ENCODE measurements at places on chromosomes 3 and 15.
A peak's percentile ranks its signal among the peaks of the same experiment; 100 is the strongest.

DNA sequence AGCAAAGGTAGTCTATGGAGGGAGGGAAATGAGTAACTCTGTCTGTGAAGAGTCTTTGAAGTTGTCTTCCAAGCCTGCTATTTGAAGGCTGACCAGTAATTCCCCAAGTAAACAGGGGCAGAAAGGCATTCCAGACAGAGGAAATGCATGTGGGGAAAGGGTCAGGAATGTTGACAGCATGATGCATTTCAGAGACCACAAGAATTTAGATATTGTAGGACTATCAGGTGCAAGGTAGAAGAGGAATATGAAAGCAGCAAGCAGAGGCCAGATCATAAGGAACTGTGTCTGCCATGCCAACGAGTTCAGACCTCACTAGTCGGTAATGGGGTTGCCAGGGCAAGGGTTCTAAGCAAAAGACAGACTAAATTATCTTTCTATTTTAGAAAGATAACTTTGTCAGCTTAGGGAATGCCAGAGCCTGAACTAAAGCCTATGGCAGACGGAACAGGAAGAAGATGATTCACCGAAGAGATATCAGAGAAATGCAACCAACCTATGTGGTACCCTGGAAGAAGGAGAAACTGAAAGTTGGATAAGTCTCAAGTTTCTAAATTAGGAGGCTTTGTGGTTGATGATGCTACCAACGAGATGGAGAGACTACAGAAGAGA lies 327.0 kb upstream of the RORA start:
- DNase-seq: no peak

DNA sequence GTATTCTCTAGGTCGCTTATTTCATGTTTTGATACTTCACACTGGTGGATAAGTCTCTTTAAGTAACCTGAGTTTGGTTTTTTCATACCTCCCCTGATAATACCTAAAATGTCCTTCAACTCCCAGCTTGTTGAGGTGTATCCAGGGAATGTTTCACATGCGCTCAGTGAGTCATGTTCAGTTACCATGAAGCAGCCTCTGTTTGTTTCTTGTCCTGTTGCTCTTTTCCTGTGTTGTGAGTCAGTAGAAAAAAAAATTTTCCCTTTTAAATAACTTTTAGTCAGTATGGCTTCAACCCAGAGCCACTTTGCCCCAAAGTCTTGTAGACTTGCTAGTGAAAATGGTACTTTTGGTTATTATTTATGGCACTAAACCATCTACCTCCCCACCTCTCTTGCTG lies 278.4 kb upstream of the ZPLD1 start:
- no peak for DNase-seq

DNA sequence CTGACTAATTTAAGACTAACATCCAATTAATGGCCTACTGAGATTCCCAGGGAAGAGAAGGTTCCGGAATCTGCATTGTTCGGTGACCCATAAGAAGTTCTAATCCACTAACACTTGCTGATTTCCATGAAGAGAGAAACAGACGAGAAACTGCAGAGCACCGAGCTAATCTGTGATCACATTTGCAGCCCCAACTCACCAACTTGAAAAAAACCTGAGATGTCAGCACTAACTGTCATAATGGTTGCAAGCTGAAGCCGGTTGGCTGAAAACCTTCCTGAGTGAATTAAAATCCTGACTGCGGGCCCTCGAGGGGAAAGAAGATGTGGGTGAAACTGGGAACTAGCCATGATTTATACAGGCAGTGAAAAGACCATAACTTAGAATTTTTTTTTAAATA lies 204.8 kb upstream of the IGF1R start:
- no peak for DNase-seq

DNA sequence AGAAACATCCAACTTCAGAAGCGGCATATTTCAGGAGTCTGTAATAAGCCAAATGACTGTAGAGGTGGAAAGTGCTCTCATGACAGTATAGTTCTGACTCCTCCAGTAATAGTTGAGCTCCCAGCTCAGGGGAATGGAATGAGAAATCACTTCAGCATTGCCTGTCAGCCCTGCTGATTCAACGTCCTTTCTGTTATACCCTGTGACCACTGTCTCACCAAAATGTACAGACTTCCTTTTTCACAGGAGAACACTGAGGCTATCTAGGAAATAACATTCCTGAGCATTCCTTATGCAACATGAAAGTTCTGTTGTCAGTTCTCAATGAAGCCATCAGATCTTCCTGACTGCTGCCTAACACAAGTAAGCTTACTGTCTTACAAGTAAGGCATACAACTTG lies 284.5 kb upstream of the MME start:
- DNase-seq: no peak

- no peak for DNase-seq
Observed at GRCh38 chr3:153055779-153056178, 106.2 kb upstream of the RAP2B start.

- DNase-seq: no peak
Observed at GRCh38 chr3:45551214-45552010, 43.1 kb upstream of the LIMD1 start.

DNA sequence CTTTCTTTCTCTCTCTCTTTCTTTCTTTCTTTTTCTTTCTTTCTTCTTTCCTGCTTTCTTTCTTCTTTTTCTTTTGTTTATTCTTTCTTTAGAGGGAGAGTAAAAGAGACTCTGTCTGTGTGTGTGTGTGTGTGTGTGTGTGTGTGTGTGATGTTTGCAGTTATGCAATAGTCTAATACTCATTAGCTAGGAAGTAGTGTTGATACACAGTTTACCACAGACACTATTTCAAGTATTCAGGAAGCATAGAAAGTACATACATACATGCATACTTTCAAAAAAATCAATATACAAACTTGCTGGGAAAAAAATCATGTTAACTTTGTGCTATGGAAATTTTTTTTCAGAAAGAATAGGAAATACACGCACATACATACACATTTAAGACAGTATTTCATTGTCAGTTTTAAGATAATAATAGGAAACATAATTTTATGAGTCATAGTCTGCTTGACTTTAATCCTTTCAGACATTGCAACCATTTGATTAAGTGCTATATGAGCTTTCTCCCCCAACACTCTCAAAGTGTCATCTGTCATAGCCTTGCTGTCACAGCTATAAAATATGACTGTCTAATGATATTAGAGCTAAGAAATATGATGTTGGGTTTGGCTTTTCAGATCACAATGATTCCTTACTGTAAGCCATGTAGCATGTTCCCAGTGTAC lies 74.9 kb upstream of the EPHA3 start:
- no peak for DNase-seq

DNA sequence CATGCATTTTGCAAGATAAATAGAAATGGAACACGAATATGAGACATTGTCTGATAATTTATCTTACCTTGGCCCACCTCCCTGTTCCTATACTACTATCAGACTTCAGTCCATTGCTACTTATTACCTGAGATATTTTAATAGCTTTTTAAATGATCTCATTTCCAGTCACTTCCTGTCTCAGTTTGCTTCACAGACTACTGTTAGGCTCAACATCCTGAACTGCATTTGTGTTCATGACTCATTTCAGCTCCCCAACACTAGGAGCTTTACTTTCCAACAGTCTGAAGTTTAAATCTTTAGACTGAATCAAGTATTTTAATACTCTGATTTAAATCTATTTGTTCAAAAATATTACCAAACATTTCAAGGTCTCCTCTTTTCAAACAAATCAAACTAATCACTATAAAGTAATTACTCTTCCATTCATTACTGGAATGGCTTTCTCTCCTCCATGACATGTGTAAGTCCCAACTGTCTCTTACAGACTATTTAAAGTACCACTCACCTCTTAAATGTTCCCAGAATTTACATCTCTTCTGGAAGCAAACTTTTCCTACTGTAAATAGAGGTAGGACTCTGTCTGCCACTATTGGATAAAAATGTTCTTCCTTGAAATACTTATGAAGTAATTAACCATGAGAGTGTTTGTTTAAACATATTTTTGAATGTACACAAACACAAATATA lies 1277.6 kb downstream of the ZPLD1 start:
- no peak for DNase-seq

GRCh38 chr3:40463579-40463978 lies 6.4 kb downstream of the RPL14 start:
- DNase-seq: no peak

DNA sequence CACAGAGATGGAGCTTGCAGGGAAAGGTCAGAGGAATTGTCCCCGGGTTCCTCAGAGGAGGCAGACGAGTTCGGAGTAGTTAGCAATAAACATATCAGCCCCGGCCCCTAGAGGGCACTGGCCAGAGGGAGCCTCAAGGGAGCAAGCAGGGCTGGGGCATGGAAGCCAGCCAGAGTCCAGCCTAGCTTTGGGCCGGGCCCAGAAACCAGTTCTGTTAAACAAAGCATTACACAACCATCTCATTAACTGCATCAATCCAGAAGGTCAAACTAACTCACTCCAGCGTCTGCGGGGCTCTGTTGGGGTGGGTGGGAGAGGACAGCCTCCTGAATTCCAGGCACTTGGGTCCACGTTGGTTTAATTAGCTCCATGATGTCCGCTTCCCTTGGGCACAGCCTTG lies 41.0 kb upstream of the IREB2 start:
- DNase-seq: peak; percentile 3

DNA sequence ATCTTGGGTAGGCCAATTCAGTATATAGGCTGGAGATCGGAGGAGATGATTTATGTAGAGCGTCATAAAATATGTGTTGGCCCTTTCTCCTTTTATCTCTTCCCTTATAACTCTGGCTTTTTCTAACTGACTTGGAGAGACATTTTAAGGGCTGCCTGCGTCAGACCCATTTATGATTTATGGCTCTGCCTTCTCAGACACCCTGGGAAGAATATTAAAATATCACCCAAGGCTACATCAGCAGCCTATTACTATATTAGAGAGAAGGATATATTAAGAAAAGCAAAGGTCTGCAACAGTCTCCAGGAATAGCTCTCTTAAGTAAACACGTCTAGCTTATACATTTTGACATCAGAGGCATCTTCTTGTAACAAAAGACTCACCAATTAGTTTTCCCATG lies 179.4 kb downstream of the SV2B start:
- no peak for DNase-seq

DNA sequence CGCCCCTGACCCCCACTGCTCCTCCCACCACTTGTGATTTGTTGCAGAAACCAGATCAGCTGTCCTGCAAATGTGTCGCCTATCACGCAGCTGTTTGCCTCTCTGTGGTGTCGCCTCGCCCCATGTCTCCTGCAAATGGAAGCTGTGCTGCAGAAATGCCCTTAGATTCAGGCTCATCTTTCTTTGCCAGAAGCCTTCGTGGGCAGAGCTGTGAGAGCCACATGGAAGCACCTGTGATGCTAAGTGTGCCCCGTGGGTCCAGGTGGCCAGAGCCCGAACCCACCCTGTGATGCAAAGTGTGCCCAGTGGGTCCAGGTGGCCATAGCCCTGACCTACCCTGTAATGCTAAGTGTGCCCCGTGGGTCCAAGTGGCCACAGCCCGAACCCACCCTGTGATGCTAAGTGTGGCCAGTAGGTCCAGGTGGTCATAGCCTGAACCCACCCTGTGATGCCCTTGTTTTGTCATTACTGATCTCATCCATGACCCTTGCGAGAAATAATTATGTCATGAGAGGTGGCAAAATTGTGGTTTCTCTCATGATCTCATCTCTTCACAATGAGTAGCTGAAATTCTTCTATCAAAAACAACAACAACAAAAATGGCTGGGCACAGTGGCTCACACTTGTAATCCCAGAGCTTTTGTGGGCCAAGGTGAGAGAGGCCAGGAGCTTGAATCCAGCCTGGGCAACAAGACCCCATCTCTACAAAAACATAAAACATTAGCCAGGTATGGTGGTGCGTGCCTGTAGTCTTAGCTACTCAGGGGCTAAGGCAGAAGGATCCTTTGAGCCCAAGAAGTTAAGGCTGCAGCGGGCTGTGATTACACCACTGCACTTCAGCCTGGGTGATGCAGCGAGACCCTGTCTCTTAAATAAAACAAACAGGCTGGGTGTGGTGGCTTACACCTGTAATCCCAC lies 187.4 kb downstream of the GOLGA6L6 start:
- no peak for DNase-seq

- no peak for DNase-seq
Observed at GRCh38 chr3:36666166-36666565, 98.2 kb downstream of the DCLK3 start.

GRCh38 chr3:72836923-72837322 lies 11.3 kb downstream of the SHQ1 start:
- peak; percentile 14 for DNase-seq

DNA sequence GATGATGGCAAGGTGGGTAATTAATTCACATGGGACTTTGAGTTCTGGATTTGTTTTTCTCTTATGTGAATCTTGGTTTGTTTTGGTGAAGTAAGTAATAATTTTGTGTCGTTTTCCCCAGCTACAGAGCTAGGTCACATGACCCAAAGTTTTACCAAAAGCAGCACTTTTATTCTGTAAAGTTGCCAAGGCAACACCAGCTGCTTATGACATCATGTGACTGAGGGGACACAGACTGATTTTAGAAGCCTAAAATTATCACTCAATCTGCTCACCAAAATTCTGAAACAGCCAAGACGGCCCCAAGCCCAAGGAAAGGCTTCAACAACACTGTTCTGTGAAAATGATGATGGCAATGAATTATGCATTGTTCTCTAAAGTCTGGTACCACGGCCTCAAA lies 63.9 kb downstream of the MEX3B start:
- no peak for DNase-seq

DNA sequence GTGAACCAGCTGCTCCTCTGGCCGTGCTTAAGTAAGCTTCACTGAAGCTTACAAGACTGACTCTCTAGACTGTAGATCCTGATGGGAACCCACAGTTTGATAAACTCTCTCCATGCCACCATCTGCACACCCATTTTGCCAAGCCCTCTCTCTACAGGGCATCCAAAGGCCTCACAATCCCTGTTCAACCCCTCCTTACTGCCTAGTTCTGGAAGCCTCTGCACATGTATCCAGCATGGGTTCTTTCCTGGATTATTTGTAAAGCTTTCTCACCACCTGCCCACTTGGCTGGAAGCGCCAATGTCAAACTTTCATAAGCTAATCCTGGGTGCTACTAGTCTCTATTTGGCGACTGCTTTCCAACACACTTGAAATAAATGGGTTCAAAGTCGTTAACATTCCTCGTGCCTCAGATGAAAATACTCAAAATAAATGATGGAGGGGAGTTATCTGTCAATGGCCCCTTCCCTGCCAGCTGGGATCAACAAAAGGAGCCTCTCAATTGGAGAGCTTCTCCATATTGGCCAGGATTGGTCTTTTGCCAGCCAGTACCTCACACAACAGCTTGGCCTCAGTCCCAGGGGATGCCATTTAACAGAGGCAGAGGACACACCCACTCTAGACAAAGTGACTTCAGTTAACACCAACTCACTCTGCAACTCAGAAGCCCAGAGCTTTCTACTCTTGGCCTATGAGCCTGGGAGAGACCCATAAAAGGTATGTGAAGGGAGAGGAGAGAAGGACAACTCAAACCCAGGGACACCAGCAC lies 48.1 kb downstream of the SH3BP5 start:
- peak; percentile 97 for DNase-seq

- no peak for DNase-seq
Observed at GRCh38 chr3:187961366-187961765, 192.6 kb upstream of the LPP start.

GRCh38 chr3:196948442-196949284 lies 6.3 kb upstream of the NCBP2 start:
- no peak for DNase-seq
